ENCODE measurements at places on chromosomes 1 and 21.

GRCh38 chr1:38973659-38974437 is 17.2 kb upstream of the AKIRIN1 start:
- no peak for DNase-seq

GRCh38 chr1:220430059-220430458 is 97.9 kb upstream of the MARK1 start:
- DNase-seq = no peak

- DNase-seq = peak; percentile 9
Measured at GRCh38 chr1:159881622-159882526, 18.1 kb downstream of the CFAP45 start.

DNA sequence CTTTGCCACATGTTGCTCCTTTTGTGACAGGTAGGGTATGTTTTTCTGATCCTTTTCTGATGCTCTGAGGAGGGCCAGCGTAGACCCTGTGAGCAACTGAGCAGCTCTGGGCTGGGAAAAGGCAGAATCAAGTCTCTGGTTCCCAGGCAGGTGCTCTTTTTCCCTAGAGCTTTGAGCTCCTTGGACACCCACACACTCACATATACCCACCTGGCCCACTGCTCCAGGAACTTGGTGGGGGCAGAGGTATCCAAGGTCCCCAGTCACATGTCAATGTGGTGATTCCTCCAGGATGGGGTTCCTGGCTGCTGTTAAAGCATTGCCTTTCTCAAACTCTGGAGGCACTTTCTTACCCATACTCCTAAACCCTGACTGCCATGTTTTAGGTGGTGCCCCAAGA is 5.4 kb downstream of the CD2 start:
- DNase-seq = no peak

DNA sequence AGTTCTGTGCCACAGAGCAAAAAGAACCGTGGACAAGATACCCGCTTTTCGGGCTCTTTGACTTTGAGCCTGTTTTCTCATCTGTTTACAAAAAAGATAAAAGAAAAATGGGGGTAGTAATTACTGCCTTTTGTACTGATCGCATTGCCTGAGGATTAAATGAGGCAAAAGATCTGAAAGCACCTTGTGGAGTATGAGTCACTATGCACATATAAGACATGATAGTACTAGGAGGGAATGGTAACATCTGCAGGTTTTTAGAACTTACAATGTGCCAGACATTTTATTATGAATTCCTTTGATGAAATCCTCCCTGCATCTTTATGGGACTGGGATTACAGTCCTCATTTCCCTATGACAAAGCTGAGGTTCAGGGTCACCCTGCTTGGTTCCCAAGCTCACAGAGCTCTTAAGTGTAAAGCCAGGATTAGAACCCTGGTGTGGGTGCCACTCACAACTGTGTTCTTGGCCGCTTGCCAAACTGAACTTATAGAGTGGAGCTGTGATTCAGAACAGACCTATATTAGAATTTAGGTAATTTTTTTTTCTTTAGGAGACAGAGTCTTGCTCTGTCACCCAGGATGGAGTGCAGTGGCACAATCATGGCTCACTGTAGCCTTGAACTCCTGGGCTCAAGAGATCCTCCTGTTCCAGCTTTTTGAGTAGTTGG is 1.8 kb downstream of the DISC1 start:
- peak; percentile 43 for DNase-seq

DNA sequence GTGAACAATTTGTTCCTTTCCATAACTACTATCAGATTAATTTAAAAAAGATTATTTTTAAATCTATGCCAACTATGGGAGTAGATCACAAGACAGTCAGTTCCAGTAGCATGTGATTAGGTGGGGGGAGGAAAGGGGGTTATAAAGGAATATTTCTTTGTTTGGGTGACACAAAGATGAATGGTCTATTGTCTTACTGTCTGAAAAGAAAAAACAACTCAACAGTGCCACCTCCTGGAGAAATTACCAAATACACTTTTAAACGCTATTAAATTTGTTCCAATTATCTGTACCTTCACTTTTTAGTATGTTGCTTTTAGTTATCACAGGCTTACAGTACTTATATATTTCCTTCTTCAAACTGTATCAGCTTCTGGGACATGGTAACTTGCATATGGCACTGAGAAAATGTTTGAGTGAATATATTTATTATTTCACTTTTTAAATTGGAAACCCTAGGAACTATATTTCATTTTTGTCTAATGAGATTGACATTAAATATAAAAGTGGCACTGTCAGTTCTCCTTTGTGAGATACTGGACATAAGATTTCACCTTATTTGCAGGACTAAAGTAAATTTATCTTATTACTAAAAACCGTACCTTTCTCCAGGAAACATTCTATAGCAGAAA is 1.7 kb upstream of the SORT1 start:
- no peak for DNase-seq

- no peak for DNase-seq
Measured at GRCh38 chr21:46128933-46129571, 26.3 kb downstream of the FTCD start.

- DNase-seq = no peak
Measured at GRCh38 chr1:30268923-30269666, 454.3 kb downstream of the MATN1 start.

- DNase-seq = no peak
Measured at GRCh38 chr1:218482683-218483082, 137.5 kb downstream of the TGFB2 start.

DNA sequence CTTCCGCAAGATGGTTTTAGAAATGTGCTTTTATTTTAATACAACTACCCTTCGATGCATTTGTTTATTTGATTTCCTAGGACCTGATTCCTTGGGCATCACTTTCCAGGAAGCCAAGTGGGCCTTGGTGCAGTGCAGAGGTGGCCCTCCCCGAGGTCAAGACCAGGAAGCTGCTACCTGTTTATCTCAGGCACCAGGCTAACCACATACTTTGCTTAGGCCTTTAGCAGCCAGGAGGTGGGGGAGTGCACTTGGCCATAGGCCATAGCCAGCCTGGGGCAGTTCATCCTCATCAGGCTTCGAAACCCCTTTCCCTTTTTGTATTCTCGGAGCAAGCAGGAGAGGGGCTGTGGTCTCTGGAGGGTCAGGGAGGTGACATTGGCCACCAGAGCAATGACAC is 45.4 kb downstream of the SMYD2 start:
- DNase-seq = no peak

DNA sequence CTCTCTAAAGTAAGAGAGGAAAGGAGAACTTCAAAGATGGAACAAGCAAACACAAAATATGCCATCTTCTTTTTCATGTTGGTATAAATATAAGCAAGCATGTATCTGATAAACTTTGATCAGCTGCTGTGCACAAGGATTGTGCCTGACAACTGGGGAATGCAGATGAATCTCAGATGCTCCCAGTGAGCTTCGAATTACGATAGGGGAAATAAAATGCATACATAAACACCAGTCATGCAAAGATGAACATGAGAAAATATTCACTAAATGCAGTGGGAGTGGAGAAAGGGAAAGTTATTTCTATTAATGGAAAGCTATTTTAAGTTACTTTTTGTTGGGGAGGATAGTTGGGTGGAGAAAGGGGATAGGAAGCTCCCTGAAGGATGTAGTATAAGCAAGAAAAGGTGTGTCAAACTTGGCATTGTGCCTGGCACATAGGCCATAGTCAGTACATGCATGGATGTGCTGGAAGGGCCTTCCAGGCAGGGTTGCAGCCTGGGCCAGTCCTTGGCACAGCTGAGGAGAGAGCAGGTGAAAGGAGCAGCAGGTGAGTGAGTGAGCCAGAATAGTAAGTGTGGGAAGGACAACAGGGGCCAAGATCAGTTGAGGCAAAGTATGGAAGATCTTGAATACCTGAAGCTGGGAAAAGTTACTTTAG is 57.8 kb upstream of the PGD start:
- DNase-seq = no peak

GRCh38 chr1:52032785-52033131 is 852 bp downstream of the KTI12 start:
- no peak for DNase-seq

- no peak for DNase-seq
Measured at GRCh38 chr1:70171512-70171911, 33.9 kb downstream of the LRRC40 start.

GRCh38 chr21:29394051-29394450 is 95.3 kb downstream of the BACH1 start:
- DNase-seq = no peak

DNA sequence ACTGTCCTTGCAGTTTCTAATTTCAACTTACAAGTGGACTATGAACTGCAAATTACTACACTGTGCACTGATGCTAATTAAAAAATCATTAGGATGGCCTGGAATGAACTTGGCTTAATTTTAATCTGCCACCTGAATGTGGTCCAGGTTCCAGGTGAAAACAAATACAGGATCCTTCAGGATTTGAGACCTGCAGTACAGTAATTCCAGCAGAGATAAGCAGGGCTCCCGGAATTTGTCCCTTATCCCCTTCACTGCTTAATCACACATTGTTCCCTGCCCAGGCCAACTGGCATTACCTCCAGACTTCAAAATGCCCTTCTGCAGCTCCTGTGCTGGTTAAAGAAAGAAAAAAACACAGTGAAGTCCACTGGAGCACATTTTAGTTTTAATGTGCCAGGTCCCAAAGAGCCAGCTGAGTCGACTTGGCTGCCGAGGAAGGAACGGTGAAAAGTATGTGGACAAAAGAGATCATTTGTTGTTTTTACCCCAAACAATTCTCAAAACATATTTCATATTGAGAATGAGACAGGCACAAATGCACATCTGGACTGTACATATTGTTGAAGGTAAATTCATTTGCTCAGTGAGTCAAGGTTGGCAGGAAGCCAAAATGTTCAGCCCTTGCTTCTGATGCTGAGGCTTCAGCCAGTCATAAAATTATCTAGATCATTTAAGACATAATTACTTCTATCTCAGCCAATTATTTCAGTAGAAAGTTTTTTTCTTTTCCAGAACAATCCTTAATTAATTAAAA is 28.3 kb downstream of the DEGS1 start:
- DNase-seq = no peak

DNA sequence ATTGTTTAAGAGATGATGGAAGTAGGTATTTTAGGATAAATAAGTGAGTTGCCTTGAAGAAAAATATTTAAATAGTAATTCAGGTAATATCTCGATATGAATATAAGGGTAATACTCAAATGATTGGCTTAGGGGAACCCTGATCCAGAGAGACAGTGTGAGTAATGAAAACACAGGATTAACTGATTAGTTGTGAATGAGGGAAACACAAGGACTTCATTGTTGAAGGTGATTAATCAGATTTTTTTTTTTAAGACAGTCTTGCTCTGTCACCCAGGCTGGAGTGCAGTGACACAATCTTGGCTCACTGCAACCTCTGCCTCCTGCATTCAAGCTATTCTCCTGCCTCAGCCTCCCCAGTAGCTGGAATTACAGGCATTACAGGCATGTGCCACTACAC is 12.7 kb downstream of the SLC25A33 start:
- no peak for DNase-seq

- DNase-seq = no peak
Measured at GRCh38 chr1:23644555-23644866, 47.1 kb upstream of the RPL11 start.

DNA sequence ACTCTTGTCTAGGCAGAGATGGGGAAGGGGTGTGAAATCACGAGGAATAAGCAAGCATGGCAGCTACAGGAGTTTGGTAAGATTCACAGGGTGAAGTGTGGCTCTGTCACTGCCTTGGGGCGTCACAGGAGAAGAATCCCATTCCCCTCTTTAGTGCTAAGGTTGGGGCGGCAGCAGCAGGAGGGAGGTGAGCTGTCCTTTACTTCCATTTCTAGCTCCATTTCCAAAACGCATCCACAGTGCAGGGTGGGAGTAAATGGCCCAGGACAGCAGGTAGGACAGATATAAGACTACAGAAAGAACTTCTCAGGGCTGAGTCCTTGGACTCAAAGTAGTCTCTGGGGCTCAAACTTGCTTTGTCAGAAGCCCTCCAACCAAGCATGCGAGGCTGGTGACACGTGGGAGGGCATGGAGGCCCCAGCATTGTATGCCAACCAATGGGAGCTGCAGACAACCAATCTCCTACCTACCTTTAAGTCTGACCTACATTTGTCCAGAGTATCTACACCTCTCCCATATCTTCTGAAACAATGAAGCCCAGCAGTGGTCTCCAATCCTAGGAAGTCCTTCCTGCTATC is 8.5 kb downstream of the MEF2D start:
- DNase-seq = no peak

GRCh38 chr21:39062196-39062595 is 121.1 kb downstream of the PSMG1 start:
- DNase-seq = no peak

DNA sequence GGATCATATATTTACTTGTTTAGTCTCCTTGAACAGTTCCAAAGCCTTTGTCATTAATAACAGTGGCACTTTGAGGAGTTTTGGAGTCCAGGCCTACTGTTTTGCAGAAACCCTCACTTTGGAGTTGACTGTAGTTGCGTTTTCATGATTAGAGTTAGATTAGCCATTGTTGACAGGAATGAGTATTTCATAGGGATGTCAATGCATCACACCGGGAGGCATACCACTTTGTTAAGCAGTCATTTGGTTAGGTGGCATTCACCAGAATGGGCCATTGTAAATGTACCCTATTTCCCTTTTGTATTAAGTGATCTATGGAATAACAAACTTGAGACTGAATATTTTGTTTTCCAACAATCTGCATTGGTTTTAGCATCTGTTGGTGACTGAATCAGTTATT is 11.8 kb downstream of the MRPS6 start:
- DNase-seq = no peak

DNA sequence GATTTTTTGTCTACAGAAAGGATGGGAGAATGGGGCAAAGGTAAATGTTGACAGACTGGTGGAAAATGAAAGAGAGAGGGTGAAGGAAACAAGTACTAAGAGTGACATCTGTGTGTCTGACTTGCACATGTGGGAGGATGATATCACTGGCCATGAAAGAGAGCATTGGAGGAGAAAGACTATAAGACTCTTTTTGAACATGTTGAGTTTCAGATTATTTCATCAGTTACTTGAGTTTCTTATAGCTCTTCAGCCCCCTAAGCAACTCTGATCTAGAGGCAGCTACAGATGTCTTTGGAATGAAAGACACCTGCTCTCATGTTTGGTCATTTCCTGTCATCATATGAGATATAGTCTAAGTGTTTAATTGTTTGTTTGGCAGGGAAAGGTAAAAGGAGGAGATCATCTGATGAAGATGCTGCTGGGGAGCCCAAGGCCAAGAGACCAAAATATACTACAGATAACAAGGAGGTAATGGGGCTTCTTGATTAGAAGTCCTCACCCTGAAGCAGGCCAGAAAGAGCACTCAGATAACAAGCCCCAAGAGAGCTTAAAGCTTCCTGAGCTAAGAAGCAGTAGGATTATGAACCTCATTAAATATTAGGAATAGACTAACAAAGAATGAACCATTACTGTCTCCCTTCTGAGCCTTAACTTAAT is 4.5 kb downstream of the POLR3C start:
- no peak for DNase-seq

- no peak for DNase-seq
Measured at GRCh38 chr1:28282426-28283407, 23.4 kb downstream of the SESN2 start.

GRCh38 chr1:82465024-82465423 is 664.3 kb downstream of the ADGRL2 start:
- DNase-seq = no peak

DNA sequence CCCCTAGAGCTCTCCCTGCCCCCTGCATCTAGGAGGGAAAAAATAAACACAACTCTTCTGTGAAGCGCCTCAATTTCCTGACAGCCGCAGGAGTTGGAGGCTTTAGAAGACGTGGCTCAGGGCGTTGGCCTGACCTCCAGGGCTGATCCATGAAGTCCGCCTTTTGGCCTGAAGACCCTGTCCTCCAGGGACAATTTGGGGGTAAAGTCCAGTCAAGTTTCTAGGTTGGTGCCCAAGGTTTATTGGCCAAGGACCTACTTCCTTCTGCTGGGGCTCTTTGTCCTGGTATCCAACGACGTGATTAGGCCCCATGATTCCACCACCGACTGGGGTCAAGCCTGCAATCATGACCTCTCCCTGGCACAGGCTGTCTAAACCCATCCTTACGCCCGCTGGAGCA is 54.9 kb downstream of the PTPRF start:
- no peak for DNase-seq

All from stimulated activated naive CD4-positive, alpha-beta T cell treated with Interleukin-2 at 50 U/mL for 16 hours (primary cell).